ENCODE measurements at places on chromosomes 13 and 19. TPM values are rescaled to one million over a fixed set of nuclear protein-coding genes. Genes with fewer than 3 reads are reported as not detected.

DNA sequence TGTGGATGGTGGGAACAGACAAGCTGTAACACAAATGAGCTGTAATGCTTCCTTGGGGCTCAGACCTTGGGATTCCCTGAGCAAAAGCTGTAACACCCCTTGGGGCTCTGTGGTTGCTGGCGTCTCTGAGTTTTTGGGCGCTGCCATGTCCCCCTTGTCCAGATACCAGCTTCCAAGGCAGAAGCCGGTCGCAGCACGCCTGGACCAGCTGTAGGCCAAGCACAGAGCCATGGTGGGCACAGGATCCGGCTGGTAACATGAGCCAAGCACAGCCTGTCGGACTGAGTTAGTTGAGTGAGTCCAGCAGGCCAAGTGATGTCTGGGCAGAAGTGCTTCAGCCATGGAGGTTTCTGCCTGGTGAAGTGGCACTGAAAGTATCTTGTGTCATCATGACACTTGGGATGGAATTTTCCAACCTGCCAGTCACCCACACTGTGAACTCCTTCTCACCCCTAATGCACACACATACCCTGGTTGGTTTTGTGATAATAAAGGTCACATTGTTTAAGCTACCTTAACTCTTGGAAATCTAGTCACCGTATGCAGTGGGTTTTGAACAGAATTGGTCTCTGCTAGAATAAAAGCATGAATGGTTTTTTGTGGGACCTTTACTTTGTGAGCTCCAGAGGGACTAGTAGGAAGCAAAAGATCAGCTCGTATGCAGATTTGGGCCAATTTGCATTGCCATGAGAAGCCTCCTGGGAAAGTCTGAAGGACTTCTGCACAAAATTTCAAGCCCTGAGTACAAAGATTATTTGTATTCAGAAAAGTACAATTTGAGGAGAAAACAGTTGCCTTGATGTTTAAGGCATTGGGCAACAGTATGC, 7.0 kb upstream of the ZNF17 start:
- H3K4me1 ChIP-seq = no peaks in the 10 kb centered on the region
- H3K27ac ChIP-seq = no peak overlapping the region
- H3K36me3 ChIP-seq = peaks cover 35% of the 10 kb centered on the region
- no peak for DNase-seq

- no peaks in the 10 kb centered on the region for H3K27me3 ChIP-seq
- DNase-seq = no peak
- H3K4me1 ChIP-seq = peaks cover 45% of the 10 kb centered on the region
- no peak overlapping the region for H3K4me3 ChIP-seq
- H3K27ac ChIP-seq = no peak overlapping the region
These were observed 18.0 kb upstream of the C1QTNF9B start for GRCh38 chr13:23915308-23915707.

GRCh38 chr13:91280801-91281200, 66.7 kb upstream of the MIR17HG start:
- H3K27ac ChIP-seq = no peak overlapping the region
- H3K4me3 ChIP-seq = no peak overlapping the region
- H3K36me3 ChIP-seq = no peaks in the 10 kb centered on the region
- H3K27me3 ChIP-seq = no peaks in the 10 kb centered on the region

DNA sequence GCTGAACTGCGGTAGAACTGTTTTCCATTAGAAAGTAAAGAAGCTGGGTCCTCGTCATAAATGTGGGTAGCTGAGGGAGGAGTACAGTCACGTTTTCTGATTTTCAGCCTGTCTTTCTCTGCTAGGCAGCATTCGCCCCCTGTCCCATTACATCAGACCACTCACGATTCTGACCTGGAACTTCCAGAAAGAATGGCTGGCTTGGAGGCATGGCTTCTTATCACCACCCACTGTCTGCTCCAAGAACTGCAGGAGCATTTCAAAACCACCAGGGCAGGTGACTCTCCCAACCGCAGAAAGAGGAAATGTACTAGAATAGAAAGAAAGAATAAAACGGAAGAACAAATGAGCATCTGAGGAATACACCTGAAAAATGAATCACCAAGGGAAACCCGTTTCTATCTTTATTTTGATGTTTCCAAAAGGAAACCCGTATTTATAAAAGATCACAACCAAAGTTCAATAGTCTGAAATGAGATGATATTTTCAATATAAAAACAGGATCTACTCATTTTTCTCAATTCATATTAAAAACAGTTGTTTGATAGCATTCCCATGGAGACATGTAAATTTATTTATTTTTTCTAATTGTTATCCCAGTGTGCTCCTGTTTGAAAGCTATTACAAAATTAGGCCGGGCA, 22.1 kb upstream of the POMP start:
- peaks cover 72% of the 10 kb centered on the region for H3K4me1 ChIP-seq
- H3K27ac ChIP-seq = peak overlapping the region; percentile 69
- H3K36me3 ChIP-seq = no peaks in the 10 kb centered on the region
- peak overlapping the region; percentile 70 for H3K4me3 ChIP-seq
- H3K27me3 ChIP-seq = no peaks in the 10 kb centered on the region

- no peak overlapping the region for H3K27ac ChIP-seq
- H3K27me3 ChIP-seq = no peaks in the 10 kb centered on the region
- H3K4me3 ChIP-seq = no peak overlapping the region
- H3K4me1 ChIP-seq = no peaks in the 10 kb centered on the region
- H3K36me3 ChIP-seq = peaks cover 3% of the 10 kb centered on the region
- no peak for DNase-seq
These were observed 2662.9 kb upstream of the PCDH20 start for GRCh38 chr13:64078480-64078936.

- H3K4me3 ChIP-seq = no peak overlapping the region
- H3K27me3 ChIP-seq = peaks cover 16% of the 10 kb centered on the region
- no peaks in the 10 kb centered on the region for H3K4me1 ChIP-seq
- H3K27ac ChIP-seq = no peak overlapping the region
These were observed 281.3 kb upstream of the SOX21 start for GRCh38 chr13:94993616-94994015.

DNA sequence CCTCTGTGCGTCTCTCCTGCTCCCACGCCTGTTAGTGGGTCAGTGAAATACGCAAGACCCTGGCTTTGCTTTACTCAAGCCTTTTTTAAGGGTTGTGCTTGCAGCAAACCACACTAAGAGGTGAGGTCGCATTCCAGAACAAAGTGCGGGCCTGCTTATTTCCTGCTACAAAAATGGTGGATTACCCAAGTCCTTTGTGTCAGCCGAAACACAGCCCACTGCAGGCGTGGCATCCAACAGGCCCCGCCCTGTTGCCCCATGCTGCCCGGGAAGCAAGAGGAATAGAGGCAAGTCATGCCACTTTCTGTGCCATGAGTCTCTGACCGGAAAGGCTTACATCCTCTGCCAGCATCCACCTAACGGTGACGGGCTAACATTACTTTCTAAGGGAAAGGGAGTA, 7.7 kb upstream of the IRS2 start:
- H3K4me1 ChIP-seq = peaks cover 15% of the 10 kb centered on the region
- DNase-seq = no peak
- H3K27me3 ChIP-seq = peaks cover 15% of the 10 kb centered on the region
- no peaks in the 10 kb centered on the region for H3K36me3 ChIP-seq
- H3K4me3 ChIP-seq = no peak overlapping the region
- H3K27ac ChIP-seq = no peak overlapping the region

GRCh38 chr13:113845723-113846635, 17.9 kb downstream of the GAS6 start:
- H3K36me3 ChIP-seq = peaks cover 39% of the 10 kb centered on the region
- peaks cover 11% of the 10 kb centered on the region for H3K27me3 ChIP-seq
- no peak overlapping the region for H3K4me3 ChIP-seq
- peaks cover 23% of the 10 kb centered on the region for H3K4me1 ChIP-seq
- no peak for DNase-seq
- 0 out of 2 replicates have a peak overlapping the region, but pooled peaks have one; percentile 9 for H3K27ac ChIP-seq

DNA sequence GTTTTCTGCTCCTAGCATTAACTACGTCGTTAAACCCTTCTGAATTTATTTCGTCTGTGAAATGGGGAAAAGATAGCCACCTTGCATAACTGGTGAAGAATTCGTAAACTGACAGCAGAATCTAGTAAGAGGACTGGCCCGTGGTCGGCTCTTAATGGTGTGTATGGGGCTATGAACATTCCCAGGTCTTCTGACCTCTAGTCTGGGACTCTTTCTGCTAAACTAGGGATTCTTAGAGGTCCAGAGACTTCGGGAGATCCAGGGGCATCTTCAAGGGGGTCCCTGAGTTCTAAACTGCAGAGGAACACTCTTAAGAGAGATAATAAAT, 231.1 kb upstream of the SERP2 start:
- peak overlapping the region; percentile 58 for H3K27ac ChIP-seq
- DNase-seq = no peak
- H3K4me1 ChIP-seq = peaks cover 7% of the 10 kb centered on the region
- H3K27me3 ChIP-seq = peaks cover 15% of the 10 kb centered on the region
- H3K36me3 ChIP-seq = no peaks in the 10 kb centered on the region

DNA sequence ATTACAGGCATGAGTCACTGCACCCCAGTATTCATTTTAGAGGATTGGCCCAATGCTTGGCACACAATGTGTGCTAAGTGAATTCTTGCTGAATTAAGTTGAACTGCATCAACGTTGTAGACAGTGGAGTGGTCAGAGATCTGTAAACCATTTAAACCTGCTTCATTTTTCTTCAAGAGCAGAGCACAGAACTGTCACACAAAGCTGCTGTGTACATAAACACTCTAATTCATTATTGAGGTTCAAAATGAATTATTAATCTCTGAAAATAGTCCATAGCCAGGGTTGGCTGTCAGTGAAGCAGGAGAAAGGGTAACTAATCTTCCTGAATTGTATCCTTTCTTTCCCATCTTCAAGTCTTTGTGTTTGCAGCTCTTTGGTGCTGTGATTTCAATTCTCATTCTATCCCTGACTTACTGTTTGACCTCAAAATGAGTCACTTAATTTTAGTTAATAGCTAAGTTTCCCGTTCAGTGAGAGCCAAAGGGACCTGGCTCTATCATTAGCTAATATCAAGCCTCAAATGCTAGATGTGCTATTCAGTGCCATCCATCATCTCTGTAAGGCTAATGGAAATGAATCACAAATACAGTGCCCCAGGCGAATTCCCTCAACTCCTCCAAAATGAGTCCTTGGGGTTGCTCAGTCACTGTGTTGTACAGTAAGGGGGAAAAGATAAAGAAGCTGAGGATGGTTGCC, 77.0 kb upstream of the TSC22D1 start:
- peak overlapping the region; percentile 61 for H3K27ac ChIP-seq
- peak; percentile 65 for DNase-seq
- no peak overlapping the region for H3K4me3 ChIP-seq
- peaks cover 24% of the 10 kb centered on the region for H3K4me1 ChIP-seq

- H3K27ac ChIP-seq = no peak overlapping the region
- no peak for DNase-seq
- no peak overlapping the region for H3K4me3 ChIP-seq
- no peaks in the 10 kb centered on the region for H3K36me3 ChIP-seq
These were observed 74.8 kb upstream of the KLHL1 start for GRCh38 chr13:70183041-70183440.

DNA sequence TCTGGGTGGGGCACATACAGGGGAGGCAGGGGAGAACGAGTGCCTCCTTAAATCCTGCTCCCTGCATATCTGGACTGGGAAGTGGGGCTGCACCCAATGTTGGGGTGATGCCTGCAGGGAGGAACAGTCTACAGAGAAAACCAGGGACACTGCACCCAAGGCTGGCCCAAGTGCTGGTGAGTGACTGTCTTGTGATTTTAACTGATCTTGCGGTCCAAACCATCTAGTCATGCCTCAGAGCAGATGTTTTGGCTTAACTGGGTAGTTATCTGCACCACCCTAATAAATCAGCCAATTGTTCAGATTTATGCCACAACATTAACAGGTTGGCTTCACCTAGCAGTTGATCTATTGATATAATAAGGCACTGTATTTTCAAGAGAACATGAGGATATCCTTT, 219.2 kb upstream of the IRS2 start:
- H3K27me3 ChIP-seq = no peaks in the 10 kb centered on the region
- peaks cover 82% of the 10 kb centered on the region for H3K4me1 ChIP-seq
- DNase-seq = peak; percentile 33
- H3K36me3 ChIP-seq = peaks cover 4% of the 10 kb centered on the region
- H3K27ac ChIP-seq = peak overlapping the region; percentile 57

DNA sequence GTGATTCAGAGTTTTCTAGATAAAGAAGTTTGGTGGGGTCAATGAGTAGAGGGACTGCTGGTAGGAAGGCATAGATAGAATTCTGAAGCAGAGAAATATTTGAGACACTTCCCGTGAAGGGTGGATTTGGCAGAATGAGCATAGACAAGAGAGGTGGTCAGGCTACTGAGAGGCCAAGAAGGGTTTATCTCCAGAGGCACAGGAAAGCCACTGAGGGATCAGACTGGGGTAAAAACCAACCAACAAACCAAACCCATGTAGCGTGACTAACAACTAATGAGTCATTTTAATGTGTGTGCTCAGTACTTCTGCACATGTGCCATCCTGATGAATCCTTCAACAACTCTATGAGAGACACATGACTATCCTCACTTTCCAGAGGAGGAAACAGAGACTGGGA, 60.0 kb upstream of the SERP2 start:
- DNase-seq = peak; percentile 83
- H3K27ac ChIP-seq = peak overlapping the region; percentile 98
- H3K4me3 ChIP-seq = peak overlapping the region; percentile 69
- H3K36me3 ChIP-seq = no peaks in the 10 kb centered on the region

DNA sequence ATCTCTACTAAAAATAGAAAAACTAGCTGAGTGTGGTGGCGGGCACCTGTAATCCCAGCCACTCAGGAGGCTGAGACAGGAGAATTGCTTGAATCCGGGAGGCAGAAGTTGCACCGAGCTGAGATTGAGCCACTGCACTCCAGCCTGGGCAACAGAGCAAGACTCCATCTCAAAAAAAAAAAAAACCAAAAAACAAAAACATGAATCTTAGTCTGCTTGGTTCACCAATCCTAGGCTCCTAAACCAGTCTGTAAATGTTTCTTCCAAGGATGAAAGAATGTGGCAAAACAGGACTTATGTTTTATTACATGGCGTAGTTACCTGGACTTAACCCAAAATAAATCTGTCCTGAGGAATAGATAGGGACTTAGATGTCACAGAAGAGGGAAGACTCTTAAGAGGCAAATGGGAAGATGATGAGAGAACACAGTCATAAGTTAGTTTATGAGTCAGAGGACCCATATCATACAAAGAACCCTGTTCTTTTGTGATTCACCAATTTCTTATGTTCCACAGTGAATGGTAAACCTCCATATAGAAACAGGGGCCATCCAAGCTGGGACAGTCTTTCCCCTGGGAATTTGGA, 6.9 kb upstream of the FBXL3 start:
- no peak overlapping the region for H3K27ac ChIP-seq
- peaks cover 20% of the 10 kb centered on the region for H3K4me1 ChIP-seq
- no peaks in the 10 kb centered on the region for H3K27me3 ChIP-seq
- no peaks in the 10 kb centered on the region for H3K36me3 ChIP-seq
- no peak for DNase-seq
- H3K4me3 ChIP-seq = no peak overlapping the region

- no peak overlapping the region for H3K4me3 ChIP-seq
- H3K27ac ChIP-seq = no peak overlapping the region
- H3K4me1 ChIP-seq = peaks cover 19% of the 10 kb centered on the region
- peaks cover 5% of the 10 kb centered on the region for H3K27me3 ChIP-seq
- no peak for DNase-seq
These were observed 36.7 kb upstream of the DGKH start for GRCh38 chr13:42011601-42012350.

Gene CGB2
- not detected for total RNA-seq

Gene SCAF1
- 129 TPM for total RNA-seq

Gene PBX4
- total RNA-seq = 0.40 TPM

Gene SARS2
- 22.2 TPM for total RNA-seq

Gene F2RL3
- total RNA-seq = not detected

Gene OR7A5
- not detected for total RNA-seq

Gene PIP5K1C
- total RNA-seq = 83.8 TPM
